CD4-positive, alpha-beta T cell treated with Interleukin-4 for 4 hours (primary cell): ENCODE measurements at places on chromosomes 6 and 20.
A peak's percentile ranks its signal among the peaks of the same experiment; 100 is the strongest.

DNA sequence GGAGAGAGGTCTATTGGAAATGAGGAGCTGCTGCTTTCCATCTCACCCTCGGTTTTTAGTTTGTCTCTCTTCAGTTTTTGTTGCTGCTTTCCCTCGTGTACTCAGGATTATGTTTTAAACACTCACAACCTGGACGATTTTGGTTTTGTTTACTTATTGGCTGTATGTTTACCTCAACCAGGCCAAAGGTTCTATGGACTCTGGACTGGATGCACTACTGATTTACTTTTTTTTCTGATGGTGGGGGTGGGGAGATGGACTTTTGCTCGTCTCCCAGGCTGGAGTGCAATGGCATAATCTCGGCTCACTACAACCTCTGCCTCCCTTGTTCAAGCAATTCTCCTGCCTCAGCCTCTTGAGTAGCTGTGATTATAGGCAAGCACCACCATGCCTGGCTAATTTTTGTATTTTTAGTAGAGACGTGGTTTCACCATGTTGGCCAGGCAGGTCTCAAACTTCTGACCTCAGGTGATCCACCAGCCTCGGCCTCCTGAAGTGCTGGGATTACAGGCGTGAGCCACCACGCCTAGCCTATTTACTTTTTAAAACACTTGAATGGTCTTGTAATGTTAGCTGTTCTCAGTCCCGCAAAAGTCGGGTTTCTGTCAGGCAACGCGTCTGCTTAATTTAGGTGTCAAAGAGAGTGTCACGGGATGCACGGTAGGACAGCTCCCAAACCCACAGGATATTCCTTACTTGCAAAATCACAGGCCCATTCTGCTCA, 148.2 kb upstream of the RIPOR2 start:
- DNase-seq = no peak

DNA sequence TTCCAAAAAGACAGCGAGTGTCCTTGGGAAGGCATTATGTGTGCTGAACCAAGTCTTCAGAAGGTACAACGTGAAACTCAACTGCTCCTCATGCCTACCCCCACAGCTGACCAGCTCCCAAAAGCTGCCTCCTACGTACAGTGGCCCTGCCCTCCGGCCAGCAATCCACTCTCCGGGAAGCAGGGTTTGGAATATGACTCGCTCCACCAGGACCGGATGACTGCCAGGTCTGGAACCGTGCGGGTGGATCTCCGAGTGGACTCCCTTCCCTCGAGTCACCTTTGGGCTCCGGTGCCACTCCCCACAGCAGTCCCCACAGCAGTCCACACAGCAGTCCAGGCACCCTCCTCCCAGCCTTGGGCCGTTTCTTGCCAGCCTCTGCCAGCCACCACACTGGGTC, 4.3 kb downstream of the ZBTB46 start:
- no peak for DNase-seq

DNA sequence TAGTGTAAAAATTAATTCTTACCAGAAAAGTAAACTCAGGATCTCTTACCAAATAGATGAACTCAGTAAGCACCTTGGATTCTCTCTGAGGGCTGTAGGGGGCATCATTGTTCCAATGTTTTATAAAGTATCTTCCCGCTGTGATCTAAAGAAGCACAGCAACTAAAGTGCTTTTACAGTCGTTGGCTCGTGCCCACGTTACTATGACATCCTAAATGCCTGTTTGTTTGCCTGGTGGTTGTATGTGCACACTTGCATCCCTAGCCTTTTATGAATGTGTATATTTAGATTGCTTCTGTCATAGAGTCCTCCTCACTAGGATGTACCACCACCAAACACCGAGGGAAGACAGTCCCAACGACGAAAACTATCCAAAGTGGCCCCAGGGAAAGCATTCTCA, 34.5 kb downstream of the SLX4IP start:
- DNase-seq = peak; percentile 52

DNA sequence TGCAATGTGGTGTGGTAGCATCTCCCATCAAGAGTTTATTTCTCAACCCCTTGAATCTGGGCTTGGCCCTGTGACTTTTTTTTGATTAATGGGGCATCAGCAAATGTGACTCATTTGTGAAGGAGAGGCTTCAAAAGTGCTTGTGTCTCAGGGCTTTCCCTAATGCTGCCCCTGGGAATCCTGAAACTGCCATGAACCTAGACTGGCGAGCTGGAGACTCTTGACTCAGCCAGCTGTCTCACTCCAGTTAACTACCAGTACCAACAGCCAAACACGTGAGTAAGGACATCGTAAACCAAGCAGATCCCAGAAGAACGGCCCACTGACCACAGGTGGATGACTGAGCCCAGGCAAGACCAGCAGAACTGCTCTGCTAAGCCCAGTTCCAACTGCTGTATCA, 72.8 kb upstream of the ADTRP start:
- no peak for DNase-seq

DNA sequence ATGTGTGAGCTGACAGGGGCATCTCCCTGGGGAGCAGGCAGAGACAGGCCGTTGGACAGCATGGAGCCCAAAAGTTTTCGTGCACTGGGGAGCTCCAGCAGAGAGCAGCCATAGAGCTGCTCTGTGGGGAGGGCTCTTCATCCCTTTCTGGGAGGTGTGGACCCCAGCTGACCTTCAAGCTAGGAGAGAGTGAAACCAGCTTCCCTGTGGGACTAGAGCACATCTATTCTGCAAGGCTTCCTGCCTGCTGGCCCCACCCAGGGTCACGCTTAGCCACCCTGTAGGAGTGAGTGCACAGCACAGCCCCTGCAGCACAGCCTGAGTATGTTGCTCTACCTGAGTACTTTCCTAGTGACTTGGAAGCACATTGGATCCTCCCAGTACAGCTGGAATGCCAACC, 183.3 kb downstream of the BCKDHB start:
- no peak for DNase-seq
